ENCODE measurements at places on chromosomes 1 and 21.
A peak's percentile ranks its signal among the peaks of the same experiment; 100 is the strongest.

DNA sequence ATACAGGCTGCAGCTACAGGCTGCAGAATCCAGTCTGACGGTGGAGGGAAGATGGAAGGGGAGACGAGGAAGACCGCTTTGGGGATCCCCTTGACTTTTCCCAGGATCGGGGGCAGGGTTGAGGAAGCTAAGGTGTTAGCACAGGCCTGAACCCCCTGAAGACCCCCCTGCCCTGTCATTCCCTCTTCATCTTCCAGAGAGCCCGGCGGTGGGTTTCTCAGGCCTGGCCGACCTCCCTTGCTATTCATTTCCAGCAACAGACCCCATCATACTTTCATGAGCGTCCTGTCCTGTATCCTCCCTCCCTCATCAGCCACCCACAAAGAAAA, 112.0 kb downstream of the PGBD5 start:
- DNase-seq, result no peak

GRCh38 chr1:40038697-40039096, 1.8 kb upstream of the CAP1 start:
- no peak for DNase-seq

GRCh38 chr1:53860967-53861411, 22.9 kb upstream of the NDC1 start:
- peak; percentile 46 for DNase-seq

- no peak for DNase-seq
These were observed 7.6 kb upstream of the C1orf116 start for GRCh38 chr1:207040181-207040533.

- no peak for DNase-seq
These were observed 57.2 kb downstream of the DPT start for GRCh38 chr1:168671782-168672181.

- no peak for DNase-seq
These were observed 268.8 kb upstream of the CSF3R start for GRCh38 chr1:36751525-36751924.

DNA sequence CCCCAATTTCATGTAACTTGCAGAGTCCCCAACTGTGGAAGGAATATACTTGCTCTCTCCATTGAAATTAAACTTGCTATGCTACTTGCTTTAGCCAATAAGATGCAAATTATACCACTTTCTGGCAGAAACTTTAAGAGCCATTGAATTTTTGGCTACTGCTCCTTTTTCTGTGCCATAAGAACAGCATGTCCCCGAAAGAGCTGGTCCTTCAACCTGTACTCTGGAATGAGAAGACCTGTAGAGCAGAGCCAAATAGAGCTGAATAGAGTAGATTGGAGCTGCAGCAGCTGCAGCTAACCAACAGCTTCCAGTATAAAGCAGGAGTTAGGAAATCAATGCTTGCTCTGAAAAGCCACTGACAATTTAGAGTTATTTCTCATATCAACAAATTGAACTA, 472.3 kb upstream of the B3GALT2 start:
- DNase-seq, result no peak
